ENCODE measurements at places on chromosomes 6 and 20.

DNA sequence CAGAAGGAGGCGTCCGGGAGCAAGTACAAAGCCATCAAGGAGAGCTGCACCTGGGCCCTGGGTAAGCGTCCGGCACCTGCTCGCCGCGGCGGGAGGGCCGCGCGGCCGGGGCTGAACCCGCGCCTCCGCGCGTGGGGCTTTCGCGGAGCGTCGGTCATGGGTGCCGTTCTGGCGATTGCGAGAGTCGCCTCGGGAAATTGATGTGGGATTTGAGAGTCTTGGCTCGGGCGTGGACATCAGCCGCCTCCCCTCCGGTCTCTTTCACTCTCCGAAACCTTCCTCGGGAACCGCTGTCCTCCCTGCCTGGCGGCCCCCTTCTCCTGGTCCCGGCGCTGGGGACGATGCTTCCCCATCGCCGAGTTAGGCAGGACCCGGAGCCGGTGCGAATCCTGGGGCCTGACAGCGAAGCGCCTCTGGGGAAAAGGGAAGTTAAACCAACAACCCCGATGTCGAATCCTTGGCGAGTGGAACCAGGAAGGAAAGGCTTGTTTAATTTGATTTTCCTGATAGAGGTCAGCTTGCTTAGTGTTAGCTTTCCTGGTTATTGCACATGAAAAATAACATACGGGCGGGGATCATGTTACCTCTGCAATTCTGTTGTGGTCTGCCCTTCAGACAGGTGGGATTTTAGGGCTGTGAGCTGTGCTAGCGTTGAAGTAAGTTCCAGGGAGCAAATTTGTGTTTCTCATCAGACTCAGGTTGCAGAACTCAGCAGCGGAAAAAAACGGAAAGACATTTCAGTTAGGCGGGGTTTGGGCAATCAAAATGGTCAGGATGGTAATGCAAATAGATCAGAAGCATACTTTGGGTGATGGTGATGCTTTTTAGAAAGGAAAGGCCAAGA, 594 bp downstream of the ARFGEF3 start:
- DNase-seq = no peak

DNA sequence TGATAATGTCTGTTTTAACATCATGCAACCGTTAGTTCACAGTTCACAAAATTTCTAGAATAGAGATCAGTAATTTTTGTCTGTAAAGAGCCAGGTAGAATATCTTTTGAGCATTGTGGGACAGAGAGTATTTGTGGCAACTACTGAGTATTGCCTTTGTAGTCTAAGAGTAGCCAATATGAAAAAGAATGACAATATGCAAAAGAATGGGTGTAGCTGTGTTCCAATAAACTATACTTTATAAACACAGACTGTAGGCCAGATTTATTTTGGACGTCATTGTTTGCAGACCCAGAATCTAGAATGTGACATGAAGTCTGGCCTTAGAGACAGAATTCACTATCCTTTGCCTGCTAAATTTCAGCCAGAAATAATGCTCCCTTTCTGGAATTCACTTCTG, 694.1 kb upstream of the MMS22L start:
- DNase-seq = no peak

GRCh38 chr6:121920616-121921015, 478.8 kb upstream of the HSF2 start:
- no peak for DNase-seq

GRCh38 chr6:150800674-150801314, 64.7 kb upstream of the MTHFD1L start:
- DNase-seq = no peak

DNA sequence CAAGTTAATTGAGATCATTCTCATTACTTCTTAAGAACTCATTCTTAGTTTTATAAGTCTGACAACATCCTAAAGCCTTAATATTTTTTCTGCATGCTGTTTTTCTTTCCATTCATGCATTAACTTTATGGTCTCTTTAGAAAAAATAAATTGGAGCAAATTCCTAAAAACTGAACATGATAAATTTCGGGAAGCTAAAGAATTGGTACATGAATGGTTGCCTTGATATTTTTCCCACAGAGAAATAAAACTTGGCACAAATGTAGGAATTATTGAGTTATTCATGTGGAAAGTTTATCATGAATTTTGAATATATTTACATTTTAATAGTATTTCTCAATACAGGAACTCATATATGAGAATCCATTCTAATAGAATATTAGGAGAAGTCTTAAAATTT, 115.9 kb downstream of the BMP5 start:
- DNase-seq = no peak

GRCh38 chr6:3320238-3320811, 61.6 kb downstream of the PSMG4 start:
- DNase-seq = no peak

GRCh38 chr20:41408156-41408794, 41.7 kb upstream of the EMILIN3 start:
- DNase-seq = no peak

DNA sequence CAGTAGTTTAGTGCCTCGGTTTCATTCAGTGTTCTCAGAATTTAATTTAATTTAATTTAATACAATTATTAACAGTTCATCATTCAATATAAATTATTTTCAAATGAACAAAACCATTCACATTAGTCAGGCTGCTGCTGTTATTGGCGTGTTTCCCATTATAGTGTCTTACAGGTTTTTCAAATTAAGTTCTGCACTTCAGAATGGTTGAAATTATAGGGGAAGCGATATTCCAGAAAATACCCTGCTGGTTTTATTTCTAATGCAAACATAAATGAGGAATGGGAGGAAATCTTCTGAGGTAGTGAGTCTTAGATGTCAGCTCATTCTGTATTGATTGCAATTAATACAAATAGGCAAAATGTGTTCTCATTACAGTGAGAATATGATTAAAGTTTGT, 37.6 kb downstream of the OPN5 start:
- no peak for DNase-seq

DNA sequence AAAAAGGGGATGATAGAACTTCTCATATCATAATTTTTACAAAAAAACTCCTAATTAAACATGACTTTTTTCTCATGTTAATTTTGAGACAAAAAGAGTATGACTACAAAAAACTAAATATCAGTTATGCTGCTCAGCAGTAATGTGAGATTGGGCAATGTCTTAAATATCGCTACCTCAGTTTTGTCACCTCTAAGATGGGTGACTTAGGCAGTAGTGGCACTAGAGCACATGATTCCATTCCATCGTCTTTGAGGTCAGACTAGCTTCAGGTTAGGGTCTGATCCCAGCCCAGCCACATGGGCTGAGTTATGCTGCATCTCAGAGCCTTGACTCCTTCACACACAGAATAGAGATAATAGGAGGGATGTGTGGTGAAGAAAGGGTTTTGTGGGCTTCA, 11.0 kb downstream of the DCBLD1 start:
- DNase-seq = no peak

- peak; percentile 72 for DNase-seq
These were observed 5.4 kb downstream of the CITED2 start for GRCh38 chr6:139369068-139369467.

DNA sequence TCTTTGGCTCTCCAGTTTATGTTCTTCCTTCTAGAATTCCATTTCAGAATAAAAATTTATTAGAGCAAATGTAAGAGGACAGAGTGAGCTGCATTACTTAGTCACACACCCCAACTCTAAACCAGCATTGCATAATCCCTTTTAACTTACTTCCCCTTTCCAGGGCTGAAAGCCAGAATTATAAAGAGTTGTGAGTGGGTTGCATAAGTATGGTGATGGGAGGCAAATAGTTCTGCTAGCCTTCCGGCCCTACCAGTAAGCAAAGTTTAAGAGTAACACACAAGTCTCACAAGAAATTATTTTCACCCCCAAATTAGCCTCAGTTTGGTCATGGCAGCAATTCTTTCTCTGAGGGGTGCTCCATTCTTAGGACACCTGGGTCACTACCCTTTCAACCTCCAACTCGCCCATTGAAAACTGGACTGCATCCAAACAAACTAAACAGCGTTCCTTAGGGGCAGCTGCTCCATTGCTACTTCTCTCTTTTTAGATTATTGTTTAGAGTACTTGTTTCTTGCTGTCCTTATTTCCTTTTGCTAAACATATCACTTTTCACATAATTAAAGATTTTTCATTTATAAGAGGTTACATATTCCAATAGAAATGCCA, 1.6 kb downstream of the KIAA0408 start:
- DNase-seq = peak; percentile 50

DNA sequence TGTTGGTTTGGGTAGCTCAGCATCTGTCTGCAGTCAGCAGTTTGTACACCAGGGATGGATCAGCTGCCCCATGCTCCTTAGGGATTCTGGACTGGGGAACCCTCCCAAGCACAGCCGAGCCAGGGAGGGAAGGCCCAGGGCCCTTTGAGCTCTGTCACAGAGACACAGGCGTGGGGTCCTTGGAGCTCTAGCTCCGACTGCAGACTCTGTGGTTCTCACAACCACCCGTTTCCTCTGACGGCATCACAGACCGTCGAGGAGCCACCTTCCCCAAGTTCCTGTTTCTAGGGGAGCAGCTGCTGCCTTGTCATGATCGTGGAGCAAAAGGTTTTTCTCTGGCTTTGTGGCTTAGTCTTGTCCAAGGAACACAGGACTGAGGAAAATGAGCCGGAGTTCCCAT, at the start of gene SLA2:
Gene SLA2 (minus strand): TSS at position 199 of the 400 bp plus-strand sequence. CDS start 4,861 bp downstream, outside the sequence.
- no peak for DNase-seq

DNA sequence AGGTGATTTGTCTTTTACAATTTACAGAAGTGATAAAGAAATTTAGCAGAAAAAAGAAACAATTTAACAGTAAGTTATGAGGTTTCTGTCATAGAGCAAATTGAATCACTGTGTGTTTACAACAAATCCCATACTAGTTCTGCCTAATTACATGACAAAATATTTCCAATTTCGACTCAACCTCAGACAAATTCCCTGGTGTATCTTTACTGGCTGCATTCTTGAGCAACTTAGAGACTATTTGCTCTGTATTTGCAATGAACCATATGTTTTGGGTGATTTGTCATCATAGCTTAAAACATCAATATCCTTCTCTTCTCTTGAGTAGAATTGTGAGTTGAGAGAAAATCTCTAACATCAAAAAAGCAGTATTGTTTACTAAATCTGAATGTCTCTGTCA, 128.7 kb downstream of the SIM1 start:
- DNase-seq = no peak

GRCh38 chr6:107080036-107080435, 35.3 kb downstream of the BEND3 start:
- DNase-seq = no peak

DNA sequence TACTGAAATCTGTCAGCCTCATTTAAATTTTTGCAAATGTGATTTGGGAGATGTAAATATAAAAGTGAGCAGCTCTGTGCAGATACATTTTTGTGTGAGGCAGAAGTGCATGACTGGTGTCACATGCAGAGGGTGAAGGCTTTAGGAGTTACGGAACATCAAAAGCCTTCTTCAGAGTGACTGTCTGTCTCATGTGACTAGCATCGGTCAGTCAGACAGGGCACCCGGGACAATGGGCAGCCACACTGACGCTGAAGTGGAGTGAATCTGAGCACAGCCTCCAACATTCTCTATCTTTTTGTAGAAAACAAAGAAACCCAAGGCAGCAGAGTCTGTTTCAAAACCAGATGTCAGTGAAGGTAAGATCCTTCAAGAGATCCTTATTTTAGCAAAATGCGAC, 7.9 kb upstream of the FAM209A start:
- DNase-seq = no peak

GRCh38 chr20:4431446-4431845, 290.3 kb upstream of the PRND start:
- DNase-seq = no peak

GRCh38 chr20:36460648-36461599, 80.4 kb upstream of the MYL9 start:
- DNase-seq = peak; percentile 99

DNA sequence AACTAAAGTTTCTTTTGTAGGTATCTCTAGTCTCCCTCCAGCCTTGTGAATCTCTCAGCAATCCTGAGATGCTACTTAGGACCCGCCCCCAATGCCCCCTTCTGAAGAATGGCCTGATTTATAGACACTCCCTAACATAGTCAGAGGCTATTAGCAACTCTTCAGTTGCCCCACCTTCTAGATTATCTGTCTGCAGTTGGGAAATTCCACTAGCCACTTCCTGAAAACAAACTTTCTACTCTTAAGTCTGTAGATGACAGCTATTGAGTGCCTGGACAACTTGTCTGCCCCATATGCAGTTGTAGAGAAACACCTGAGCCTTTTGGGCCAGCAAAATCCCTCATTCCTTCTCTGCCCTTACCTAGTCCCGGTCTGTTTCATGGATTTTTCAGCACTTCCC, 188.2 kb upstream of the PREP start:
- DNase-seq = no peak

GRCh38 chr20:20719411-20719810, 7.0 kb upstream of the RALGAPA2 start:
- no peak for DNase-seq

GRCh38 chr6:160137130-160137988, 15.7 kb downstream of the SLC22A1 start:
- DNase-seq = no peak

DNA sequence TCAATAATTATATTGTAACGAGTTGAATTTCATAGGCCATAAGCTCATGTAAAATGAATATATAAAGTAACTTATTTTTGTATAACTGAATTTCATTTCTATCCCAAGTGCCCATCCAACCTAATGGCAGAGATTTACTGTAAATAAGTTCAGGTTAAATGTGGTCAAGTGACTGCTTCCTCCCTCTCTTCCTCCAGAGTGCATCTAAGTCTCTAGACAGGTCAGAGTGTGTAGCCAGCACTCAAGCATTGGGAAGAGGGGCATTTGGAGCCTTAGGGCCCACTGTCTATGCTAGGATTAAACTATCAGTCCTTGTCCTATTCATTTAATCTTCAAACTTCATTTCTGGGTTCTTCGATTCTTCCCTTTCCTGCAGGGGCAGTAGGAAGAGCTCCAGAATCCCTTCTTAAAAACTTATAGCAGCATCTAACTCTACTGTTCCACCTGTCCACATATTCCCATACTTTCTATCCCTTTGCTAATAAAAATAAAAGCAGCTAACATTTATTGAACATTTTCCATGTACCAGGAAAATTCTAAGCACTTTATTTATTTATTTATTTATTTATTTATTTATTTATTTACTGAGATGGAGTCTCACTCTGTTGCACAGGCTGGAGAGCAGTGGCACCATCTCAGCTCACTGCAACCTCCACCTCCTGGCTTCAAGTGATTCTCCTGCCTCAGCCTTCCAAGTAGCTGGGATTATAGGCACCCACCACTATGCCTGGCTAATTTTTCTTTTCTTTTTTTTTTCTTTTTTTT, 36.1 kb upstream of the TOP1 start:
- no peak for DNase-seq

- DNase-seq = peak; percentile 94
These were observed 59.5 kb downstream of the NINL start for GRCh38 chr20:25525867-25526266.

DNA sequence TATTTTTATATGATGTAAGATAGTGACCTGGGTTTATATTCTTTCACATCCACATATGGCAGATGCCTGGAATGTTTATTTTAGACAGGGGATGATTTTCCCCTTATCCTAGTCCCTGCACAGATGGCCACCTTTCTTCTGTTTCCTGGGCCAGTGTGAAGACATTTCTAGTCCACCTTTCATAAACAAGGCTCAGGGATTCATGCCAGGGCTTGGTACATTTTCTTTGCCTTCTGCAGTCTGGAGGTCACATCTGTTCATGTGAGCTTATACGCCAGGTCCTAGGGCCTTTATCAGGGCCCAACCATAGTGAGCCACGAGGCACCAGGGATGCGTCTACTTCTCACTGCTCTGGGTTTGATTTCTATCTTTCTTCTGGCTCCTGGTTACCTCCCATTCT, 38.0 kb upstream of the ERVFRD-1 start:
- DNase-seq = no peak
